ENCODE measurements at places on chromosomes 7 and 10.

GRCh38 chr7:24972991-24973390 is 7.0 kb downstream of the OSBPL3 start:
- DNase-seq: no peak

DNA sequence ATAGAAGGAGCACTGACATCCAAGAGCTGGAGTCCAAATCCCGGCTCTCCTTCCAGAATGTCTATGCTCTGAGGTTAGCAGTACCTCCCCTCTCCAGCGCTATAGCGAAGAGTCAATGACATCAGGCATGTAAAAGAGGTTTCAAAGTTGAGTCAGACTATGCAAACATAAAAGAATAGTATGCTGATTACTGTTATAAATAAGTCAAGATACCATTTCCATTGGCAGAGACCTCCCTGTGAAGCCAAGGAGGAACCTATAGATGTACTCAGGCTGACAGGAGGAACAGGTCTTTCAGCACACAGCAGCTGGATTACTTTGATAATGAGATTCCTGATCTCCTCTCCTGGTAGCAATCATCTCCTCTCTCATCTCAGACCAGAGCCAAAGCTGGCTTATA is 103.9 kb upstream of the EFCAB10 start:
- DNase-seq: no peak

DNA sequence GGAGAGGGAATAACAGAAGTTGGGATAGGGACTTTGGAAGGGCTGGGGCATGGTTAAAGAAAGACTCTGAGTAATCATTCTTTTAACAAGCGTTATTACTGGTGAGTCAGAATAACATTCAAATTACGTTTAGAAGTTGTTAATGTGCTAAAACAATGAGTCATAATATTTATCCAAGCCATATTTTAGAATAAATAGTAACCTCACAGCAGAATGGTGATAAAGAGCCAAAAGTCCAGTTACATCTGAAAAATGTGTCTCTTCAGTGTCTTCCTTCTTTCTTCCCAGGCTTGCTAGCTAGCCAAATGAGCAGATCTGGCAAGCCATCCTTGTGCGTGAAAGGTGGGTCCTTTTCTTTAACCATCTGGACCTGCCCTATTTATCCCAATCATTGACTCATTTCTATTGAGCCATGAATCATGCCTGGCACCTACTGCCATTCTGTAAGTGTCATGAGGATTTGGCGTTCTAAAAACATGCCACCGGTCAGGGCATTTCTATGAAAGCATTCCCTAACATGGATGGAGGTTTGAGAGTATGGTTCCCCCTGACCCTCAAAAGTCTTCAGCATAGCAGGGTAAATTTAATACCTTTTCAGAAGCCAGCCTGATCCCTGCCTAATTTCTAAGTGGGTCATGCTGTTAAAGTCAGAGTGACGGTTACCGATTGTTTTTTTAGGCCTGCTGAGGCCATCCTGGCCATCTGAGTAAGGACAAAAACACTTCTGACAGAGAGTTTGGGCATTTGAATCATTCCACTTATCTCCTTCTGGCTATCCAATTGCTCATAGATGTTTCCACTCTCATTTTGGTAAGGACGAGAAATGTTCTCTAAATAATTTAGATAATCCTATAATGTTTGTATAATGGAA is 26.9 kb downstream of the MYPN start:
- no peak for DNase-seq

- DNase-seq: no peak
Observed at GRCh38 chr10:124105045-124105444, 11.6 kb upstream of the CHST15 start.

- DNase-seq: no peak
Observed at GRCh38 chr10:95260909-95261552, 29.8 kb downstream of the PDLIM1 start.

DNA sequence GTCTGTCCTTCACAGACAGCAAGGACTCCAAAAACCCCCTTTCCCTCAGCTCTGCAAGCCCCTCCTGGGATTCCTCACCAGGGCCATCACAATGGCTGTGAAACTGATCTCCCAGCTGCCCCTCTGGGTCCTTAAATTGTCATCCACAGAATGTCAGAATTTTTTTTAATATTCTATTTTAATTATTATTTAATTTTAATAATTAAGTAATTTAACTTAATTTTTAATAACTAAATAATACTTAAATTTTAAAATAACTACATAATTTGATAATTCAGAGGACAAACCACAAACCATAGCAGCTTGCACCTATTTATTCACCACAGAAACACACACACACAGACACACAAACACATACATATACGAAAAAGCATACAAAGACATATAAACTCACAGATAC is 565.8 kb upstream of the COBL start:
- DNase-seq: no peak

All from SK-N-MC (cell line).